ENCODE measurements at places on chromosomes 1 and 21.

DNA sequence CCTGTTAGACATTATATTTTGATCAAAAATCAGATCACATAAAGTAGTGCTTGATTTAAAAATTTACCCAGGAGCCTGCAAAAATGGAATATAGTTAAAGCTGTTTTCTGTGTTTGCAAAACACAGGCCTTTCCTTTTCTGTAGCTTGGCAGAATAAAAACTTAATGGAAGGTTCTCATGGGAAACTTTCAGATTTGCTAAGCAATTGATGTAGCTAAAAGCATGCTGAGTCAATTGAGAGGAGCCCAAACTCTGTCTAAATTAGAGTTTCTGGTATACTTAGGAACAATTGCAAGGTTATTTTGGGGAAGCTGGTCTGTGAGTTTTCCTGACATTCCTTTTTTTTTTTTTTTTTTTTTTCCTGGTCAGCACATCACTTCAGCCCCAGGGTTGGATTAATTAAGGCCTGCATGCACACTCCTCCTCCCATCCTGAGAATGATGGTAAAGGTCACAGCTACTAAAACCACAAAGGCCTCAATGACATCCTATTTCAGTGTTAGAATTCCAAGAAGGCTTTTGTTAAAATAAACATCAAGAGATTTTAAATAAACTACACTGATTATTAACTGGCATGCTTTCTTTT lies 608.7 kb downstream of the PLPP3 start:
- DNase-seq = no peak

DNA sequence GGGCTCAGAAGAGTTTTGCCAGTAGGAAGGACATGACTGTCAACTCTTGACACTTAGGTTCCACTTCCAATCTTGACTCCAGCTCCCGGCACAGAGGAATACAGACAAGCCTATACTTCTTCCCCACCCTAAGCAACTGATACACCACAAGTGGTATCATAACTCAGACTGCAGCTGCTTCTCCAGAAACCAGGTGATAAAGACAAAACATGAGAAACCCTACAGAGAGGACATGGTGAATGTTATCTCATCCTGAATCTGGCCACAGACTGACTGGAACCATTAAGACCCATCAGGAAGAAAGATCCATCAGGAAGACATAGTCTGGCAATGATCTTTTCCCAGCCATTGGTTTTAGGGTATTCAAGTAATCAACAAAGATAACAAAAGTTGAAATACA lies 13.8 kb downstream of the PAXBP1 start:
- no peak for DNase-seq

DNA sequence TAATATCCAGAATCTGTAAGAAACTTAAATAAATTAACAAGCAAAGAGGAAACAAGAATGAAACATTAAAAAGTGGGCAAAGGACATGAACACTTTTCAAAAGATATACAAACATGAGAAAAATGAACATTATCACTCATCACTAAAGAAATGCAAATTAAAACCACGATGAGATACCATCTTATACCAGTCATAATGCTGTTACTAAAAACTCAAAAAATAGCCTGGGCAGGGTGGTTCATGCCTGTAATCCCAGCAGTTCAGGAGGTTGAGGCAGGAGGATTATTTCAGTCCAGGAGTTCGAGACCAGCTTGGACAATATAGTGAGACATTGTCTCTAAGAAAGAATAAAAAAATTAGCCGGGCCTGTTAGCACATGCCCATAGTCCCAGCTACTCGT lies 6.1 kb downstream of the ZNF124 start:
- DNase-seq = no peak

GRCh38 chr1:178388418-178389145 lies 108.2 kb downstream of the CLEC20A start:
- no peak for DNase-seq

DNA sequence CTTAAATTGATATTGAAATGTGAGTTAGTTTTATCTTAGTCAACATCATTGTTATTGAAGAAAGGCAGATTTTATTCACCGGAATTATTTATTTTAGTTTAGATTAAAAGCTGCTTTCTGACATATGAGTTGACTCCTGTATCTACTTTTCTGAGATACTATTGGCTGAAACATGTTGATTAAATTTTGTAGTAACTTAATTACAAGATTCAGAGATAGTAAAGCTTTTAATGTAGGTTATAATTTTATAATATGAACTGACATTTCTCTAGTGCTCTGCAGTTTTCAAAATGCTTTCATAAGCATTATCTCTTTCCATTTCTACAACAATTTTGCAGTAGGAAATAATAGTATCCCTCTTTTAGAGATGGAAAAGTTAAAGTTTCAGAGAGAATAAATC lies 616.0 kb downstream of the USP25 start:
- DNase-seq = no peak

GRCh38 chr1:22216210-22216883 lies 73.5 kb upstream of the WNT4 start:
- DNase-seq = no peak

DNA sequence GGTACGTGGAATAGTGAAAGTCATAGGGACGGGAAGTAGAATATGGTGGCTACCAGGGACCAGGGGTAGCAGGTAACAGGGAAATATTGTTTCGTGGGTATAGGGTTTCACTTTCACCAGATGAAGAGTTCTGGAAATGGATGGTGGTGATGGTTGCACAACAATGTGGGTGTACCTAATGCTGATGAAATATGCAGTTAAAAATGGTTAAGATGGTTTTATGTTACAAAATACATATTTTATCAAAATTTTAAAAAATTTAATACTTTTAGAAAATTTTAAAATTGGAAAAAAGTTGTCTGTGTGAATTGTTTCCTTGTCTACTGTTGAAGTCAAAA lies 55.5 kb upstream of the TLR5 start:
- no peak for DNase-seq

All from activated CD4-positive, alpha-beta T cell treated with anti-CD3 and anti-CD28 coated beads, Interleukin-2, Interleukin-4, amounts not matched to agents 100 ng/mL and 50 ng/mL, durations not matched to agents 16 hours and 8 hours (primary cell).